ENCODE measurements at places on chromosomes 12 and 14. TPM values are rescaled to one million over a fixed set of nuclear protein-coding genes. Genes with fewer than 3 reads are reported as not detected.
A peak's percentile ranks its signal among the peaks of the same experiment; 100 is the strongest.

DNA sequence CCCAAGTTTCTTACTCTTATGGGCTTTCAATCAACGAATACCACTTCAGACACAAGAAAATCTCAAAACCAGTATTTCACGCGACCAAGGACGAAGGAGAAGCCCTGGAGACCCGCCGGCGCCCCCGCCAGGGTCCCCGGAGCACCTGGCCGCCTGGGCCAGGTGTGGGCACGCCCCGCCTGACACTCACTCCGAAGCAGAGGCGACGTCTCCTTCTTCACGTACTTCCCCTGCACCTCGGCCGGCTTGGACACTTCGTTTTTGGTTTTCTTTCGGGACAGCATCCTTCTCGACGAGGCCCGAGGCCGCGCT is 466 bp downstream of the SAV1 start:
- peak overlapping the region; percentile 88 for H3K4me3 ChIP-seq
- no peaks in the 10 kb centered on the region for H3K36me3 ChIP-seq
- no peak overlapping the region for H3K27ac ChIP-seq
- peaks cover 8% of the 10 kb centered on the region for H3K4me1 ChIP-seq
- DNase-seq = peak; percentile 21

GRCh38 chr14:79543967-79544697 is 667.2 kb downstream of the DIO2 start:
- no peaks in the 10 kb centered on the region for H3K27me3 ChIP-seq
- no peaks in the 10 kb centered on the region for H3K36me3 ChIP-seq
- H3K4me1 ChIP-seq = no peaks in the 10 kb centered on the region
- no peak overlapping the region for H3K27ac ChIP-seq
- H3K4me3 ChIP-seq = no peak overlapping the region

The FOXG1 gene
- not detected for total RNA-seq

- no peaks in the 10 kb centered on the region for H3K4me1 ChIP-seq
- H3K27me3 ChIP-seq = no peaks in the 10 kb centered on the region
- DNase-seq = no peak
- H3K4me3 ChIP-seq = no peak overlapping the region
- no peaks in the 10 kb centered on the region for H3K36me3 ChIP-seq
- H3K27ac ChIP-seq = no peak overlapping the region
Measured at GRCh38 chr12:21718944-21719650, 55.4 kb downstream of the KCNJ8 start.

DNA sequence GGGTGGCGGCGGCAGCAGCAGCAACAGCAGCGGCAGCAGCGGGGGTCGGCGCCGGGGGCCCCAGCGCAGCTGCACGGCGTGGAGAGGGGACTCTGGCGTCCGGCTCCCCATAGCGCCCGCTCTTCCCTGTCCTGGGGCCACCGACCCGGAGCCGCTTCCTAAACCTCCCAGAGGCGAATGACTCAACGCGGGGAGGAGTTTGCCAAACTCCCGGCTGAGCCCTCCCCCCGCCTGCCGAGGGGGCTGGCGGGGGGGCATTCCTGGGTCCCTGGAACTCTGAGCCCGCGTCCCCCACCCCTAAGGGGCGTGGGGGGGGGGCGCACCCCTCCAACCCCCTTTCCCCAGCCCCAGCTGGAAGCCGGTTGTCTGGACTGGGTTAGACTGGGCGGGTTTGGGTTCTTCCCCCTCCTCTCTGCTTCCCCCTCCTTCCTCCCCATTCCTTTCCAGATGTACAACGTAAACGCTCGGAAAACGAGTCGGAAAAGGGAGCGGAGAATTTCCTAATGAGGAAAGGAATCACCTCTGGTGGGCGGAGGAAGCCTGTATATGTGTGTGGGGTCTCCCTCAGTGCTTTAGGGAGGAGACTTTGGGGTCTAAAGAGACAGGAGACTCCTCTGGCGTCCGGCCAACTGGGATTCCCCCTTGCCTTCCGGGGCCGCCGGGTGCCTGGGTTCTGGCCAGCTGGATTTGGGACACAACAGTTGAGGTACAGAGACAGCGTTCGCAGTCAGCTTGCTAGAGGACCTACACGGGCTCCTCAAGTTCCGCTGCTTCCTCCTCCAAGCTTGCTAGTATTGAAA is at the start of gene ITGA5:
TSS of gene ITGA5 (minus strand) at position 179 of the 800 bp plus-strand sequence. CDS start at position 111, 68 bp downstream.
- peaks cover 61% of the 10 kb centered on the region for H3K4me1 ChIP-seq
- H3K27me3 ChIP-seq = no peaks in the 10 kb centered on the region
- H3K4me3 ChIP-seq = peak within 1 kb of the TSS; percentile 94
- no peak for DNase-seq
- no peaks in the 10 kb centered on the region for H3K36me3 ChIP-seq
- H3K27ac ChIP-seq = peak within 1 kb of the TSS; percentile 91

The TSPAN19 gene
- total RNA-seq = not detected
